Upper lobe of right lung (tissue), 1 donor: ENCODE measurements at places on chromosomes 1 and 21.

GRCh38 chr1:207063014-207063413 lies 9.9 kb downstream of the PFKFB2 start:
- DNase-seq, result no peak

DNA sequence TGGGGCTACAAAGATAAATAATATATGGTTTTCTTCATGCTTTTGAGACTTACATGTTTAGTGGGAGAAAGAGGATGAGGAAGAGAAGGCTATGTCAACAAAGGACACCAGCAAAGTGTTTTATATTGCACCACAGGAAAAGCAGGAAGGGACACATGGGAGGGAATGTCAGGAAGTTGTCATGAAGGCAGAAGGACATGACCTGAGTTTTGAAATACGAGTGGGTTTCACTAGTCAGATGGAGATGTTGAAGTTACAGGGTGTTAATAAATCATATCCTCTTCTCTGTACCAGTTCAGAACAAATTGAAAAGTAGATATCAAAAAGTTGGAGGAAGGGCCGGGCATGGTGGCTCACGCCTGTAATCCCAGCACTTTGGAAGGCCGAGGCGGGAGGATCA lies 18.2 kb upstream of the AGO1 start:
- DNase-seq, result no peak

DNA sequence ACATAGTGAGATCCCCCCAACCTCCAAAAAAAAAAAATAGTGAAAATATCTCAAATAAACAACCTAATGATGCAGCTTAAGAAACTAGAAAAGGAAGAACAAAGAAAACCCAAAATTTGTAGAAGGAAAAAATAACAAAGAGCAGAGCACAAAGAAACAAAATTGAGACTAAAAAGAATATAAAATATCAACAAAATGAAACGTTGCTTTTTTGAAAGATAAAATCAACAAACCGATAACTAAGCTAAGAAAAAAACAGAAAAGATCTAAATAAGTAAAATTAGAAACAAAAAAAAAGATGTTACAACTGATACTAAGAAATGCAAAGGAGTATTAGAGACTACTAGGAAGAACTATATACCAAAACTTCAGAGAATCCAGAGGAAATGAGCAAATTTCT lies 139.3 kb upstream of the PALMD start:
- DNase-seq, result no peak

GRCh38 chr21:24693779-24694178 lies 913.5 kb downstream of the MRPL39 start:
- no peak for DNase-seq
